HS-27A (cell line): ENCODE measurements at places on chromosomes 2 and 18.

- DNase-seq, result no peak
Measured at GRCh38 chr2:57962861-57963260, 83.7 kb upstream of the VRK2 start.

DNA sequence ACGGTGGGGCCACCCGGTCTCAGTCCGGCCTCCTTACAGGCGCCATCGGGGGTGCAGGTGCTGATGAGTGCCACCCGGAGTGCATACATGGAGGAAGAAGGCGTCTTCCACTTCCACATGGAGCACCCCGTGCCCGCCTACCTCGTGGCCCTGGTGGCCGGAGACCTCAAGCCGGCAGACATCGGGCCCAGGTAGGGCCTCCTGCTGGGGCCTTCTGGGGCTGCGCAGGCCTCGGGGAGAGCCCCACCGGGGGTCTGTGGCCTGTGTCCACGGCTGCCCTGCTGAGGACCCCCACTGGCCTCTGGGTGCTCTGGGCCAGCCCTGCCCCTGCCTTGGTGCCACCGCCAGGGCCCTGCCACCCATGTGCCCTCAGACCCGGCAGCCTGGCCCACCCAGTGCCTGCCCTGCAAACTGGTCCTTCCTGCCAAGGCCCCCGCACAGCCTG lies 4.8 kb downstream of the RNPEPL1 start:
- no peak for DNase-seq

GRCh38 chr2:167289651-167290410 lies 401.6 kb downstream of the XIRP2 start:
- no peak for DNase-seq

DNA sequence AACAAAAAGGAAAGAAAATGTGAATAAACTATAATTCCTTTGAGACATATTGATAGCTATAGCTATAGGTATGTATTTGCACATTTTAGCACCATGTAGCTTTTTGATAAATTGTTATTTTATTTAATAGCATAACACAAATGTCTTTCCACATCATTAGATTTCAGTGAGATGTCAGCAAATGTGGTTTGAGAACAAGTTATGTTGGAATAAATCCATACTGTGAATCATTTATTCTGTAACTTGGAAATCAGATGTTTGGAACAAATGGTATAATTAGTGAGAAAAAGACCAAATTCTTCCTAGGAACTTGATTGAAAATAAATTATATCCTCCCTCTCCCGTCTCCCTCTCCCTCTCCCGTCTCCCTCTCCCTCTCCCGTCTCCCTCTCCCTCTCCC lies 62.8 kb downstream of the NABP1 start:
- DNase-seq, result no peak

GRCh38 chr2:173571887-173572680 lies 217.4 kb downstream of the CDCA7 start:
- DNase-seq, result no peak

DNA sequence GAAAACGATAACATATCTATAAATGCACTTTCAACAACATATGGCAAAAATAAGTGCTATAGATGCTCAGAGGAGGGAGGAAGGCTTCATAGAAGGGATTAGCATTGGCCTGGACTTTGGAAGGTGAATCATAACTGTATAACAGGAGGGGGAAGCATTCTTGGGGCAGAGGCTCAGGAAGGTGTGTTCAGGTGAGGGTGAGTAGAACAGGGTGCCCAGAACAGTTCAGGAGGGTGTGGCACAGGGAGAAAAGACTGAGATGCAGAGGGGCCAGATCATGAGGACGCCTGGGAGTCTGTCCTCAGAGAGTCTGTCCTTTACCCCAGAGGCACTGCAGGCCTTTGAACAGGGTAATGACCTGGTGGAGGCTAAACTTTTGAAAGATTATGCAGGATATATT lies 29.3 kb upstream of the MEP1B start:
- no peak for DNase-seq

DNA sequence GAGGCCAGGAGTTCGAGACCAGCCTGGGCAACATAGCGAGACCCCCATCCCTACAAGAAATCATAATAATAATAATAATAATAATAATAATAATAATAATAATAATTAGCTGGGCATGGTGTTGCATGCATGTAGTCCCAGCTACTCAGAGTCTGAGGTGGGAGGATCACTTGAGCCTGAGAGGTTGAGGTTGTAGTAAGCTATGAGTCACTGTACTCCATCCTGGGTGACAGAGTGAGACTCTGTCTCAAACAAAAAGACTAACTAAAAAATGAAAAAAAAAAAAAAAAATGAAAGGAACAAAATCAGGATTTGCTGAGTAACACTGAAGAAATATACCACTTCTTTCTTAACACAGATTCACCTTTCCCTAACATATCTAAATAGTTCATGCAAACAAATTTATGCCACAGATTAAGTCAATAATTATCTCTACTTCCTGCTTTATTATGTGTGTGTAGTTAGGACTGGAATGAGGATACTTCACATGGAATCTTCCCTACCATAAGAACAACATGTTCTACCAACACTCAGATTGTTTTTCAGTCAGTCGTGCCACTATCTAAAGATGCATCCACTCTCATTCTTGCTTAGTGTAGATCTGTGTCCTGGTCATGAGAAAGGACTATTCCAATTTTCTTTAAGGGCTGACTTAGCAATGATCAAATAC lies 928.7 kb downstream of the SLC4A3 start:
- DNase-seq, result no peak

GRCh38 chr2:128343459-128343858 lies 24.8 kb upstream of the HS6ST1 start:
- no peak for DNase-seq

DNA sequence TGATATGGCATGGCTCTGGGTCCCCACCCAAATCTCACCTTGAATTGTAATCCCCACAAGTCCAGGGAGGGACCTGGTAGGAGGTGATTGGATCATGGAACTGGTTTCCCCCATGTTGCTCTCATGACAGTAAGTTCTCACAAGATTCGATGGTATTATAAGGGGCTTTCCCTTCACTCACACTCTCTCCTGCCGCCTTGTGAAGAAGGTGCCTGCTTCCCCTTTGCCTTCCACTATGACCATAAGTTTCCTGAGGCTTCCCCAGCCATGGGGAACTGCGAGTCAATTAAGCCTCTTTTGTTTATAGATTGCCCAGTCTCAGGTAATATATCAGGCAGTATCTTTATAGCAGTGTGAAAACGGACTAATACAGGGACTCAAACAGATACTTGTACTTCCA lies 50.4 kb upstream of the ZNF532 start:
- no peak for DNase-seq

DNA sequence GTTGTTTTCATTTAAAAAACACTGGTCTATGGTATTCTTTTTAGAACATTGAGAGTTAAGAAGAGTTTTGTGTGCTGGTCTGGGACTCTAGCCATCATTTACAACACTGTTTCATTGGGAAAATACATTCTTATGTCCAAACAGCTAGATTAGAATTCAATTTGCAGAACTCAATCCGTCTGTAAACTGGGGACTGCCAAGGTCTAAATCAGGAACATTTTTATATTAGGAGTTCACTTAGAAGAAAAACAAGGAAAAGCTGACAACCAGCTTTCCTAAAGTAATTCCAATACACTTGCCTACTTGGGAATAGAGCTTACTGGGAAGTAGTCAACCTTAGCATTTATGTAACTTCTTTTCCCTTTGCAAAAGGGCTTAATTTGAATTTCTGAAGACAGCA lies 91.5 kb upstream of the RNF152 start:
- DNase-seq, result no peak

GRCh38 chr2:105274046-105274445 lies 32.5 kb downstream of the GPR45 start:
- DNase-seq, result no peak

DNA sequence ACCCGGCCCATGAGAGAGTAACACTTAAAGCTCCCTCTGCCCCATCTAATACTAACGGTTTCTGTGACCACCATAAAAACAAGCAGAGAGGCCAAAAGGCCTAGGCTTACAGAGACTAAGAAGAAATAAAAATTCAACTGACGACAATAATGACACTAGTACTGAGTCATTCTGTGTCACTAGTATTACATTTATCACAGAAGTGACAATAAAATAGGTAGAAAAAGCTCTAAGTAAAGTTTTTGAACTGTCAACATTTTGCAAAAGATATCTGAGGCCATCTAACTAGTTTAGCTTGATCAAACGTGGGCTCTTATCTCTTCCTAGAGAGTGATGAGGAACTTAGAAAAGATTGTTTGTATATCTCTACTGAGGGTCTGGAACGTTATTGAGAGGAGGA lies 35.6 kb downstream of the AP1S3 start:
- no peak for DNase-seq

GRCh38 chr18:62455222-62455621 lies 67.6 kb upstream of the ZCCHC2 start:
- DNase-seq, result no peak

GRCh38 chr2:172888714-172889669 lies 153.3 kb downstream of the RAPGEF4 start:
- no peak for DNase-seq

GRCh38 chr2:74694281-74694680 lies 40.2 kb downstream of the SEMA4F start:
- no peak for DNase-seq

- no peak for DNase-seq
Measured at GRCh38 chr2:118834440-118834810, 13.0 kb downstream of the EN1 start.

GRCh38 chr2:100880036-100880435 lies 60.1 kb downstream of the NPAS2 start:
- no peak for DNase-seq

DNA sequence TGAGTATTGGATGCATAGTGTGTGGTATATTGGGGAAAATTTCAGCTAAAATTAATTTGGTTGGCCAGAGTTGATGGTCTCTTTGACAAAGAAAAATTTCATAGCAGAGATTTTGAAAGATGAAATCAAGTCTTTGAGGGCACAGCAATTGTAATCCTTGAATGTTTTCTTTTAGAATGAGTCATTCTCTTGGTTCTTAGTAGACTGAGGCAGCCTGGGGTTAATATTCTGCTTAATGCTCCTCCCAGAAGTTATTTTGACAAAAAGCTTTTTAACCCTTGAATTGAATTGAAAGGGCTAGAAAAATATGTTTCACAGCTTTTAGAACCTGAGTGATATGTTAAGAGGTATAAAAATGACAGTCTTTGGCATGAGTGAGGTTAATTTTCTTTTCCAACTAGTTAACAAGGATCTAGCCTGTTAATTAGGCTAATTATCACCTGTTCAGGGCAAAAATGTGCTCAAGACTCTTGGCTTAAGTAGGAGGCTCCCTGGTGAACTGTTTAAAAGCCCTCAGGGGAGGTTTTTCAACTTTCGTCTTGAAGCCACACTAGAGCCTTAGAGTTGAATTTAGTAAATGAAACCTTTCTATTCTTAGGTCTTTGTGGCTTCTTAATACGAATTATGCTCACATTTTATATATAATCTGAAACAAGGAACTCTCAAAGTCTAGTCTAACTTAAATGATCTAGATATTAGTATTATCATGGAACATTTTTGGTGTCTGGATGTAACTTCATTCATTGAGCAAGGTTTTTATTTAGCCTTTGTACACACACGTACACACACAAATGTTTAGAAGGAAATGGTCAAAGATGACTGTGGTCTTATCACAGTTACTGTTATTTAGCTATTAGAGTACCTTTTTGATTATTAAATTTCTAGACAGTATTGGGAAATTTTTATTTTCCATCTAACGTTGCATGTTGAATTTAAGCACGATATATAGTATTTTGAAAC lies 272.5 kb downstream of the ZNF407 start:
- no peak for DNase-seq

DNA sequence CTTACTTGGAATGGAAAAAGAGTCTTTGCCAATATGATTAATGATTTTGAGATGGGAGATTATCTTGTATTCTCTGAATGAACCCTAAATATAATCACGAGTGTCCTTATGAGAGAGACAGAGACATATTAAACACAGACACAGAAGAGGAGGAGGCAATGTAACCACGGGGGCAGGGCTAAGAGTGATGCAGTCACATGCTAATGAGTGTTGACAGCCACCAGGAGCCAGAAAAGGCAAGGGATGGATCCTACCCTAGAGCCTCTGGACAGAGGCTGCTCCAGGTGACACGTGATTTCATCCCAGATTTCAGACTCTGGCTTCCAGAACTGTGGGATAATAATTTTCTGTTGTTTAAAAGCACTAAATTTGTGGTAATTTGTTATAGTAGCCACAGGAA lies 679.6 kb downstream of the MBD2 start:
- DNase-seq, result no peak

- DNase-seq, result no peak
Measured at GRCh38 chr2:37026050-37026449, 58.1 kb downstream of the HEATR5B start.

GRCh38 chr2:216294305-216294704 lies 78.0 kb downstream of the MARCHF4 start:
- no peak for DNase-seq

DNA sequence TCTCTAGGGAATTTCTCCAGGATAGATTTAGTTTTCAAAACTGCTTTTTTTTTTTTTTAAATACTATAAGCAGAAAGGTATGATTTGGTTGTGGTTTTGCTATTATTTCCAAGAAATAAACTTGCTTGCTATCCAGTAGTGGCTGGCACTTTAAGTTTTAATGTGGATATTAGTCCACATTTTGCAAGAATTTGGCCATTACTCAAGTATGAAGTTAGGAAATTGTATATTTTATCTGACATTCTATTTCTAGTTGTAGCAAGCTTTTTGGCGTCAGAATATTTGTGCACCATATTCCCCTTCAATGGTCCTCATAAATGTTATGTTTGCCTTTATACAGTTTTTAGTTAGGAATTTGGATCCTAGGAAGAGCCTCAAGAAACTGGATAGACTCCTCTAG lies 226.3 kb downstream of the ZNF521 start:
- no peak for DNase-seq

GRCh38 chr2:150689590-150689989 lies 202.1 kb upstream of the RND3 start:
- DNase-seq, result no peak

DNA sequence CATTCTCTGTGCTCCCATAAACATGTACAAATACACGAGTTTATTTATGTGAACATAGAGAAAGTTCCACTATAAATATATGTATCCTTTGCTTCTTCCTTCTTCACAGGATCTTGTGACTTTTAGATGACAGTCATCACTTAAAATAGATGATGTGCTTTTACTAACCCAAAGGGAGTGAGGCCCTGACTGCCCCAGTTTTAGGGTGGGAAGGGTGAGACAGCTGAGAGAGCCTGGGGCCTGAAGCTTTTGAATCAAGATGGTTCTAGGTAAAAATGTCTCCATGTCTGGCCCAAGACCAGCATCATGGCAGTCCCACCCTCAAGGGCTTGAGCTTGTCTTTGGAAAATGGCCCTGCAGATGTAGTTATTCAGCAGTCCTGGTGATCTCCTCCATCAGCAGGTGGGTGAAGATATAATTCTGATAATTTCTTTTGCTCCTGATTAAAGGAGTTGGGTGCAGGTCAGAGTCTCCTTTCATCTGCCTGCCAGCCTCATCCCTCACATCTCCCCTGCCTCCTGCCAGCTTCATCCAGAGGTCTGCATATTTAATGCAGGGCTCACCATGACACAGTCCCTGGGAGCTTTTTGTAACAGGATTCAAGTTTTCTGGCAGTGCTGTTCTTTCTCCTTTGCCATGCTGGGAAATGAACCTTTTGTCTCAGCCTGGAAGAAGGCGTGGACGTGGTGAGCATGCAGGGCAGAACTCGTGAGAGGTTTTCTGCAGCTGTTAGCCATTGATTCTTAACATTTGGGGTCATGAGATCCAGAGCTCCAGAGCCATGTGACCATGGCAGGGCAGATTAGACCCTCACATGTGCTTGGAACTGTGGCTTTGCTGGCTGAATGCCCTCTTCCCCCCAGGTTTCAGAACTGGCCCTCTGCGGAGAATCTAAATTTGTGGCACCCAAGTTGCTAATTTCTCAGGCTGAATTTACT lies 2.7 kb downstream of the HRH4 start:
- no peak for DNase-seq

GRCh38 chr2:130378898-130379214 lies 23.0 kb downstream of the PTPN18 start:
- no peak for DNase-seq

GRCh38 chr2:23159746-23160405 lies 225.1 kb upstream of the KLHL29 start:
- DNase-seq, result no peak
